ENCODE measurements at places on chromosomes 12 and 14.

- no peak for DNase-seq
Measured at GRCh38 chr14:35543006-35543405, 9.0 kb downstream of the INSM2 start.

- DNase-seq = no peak
Measured at GRCh38 chr14:57634335-57634734, 140.7 kb upstream of the CCDC198 start.

GRCh38 chr12:91127751-91128150 lies 16.5 kb upstream of the LUM start:
- no peak for DNase-seq

DNA sequence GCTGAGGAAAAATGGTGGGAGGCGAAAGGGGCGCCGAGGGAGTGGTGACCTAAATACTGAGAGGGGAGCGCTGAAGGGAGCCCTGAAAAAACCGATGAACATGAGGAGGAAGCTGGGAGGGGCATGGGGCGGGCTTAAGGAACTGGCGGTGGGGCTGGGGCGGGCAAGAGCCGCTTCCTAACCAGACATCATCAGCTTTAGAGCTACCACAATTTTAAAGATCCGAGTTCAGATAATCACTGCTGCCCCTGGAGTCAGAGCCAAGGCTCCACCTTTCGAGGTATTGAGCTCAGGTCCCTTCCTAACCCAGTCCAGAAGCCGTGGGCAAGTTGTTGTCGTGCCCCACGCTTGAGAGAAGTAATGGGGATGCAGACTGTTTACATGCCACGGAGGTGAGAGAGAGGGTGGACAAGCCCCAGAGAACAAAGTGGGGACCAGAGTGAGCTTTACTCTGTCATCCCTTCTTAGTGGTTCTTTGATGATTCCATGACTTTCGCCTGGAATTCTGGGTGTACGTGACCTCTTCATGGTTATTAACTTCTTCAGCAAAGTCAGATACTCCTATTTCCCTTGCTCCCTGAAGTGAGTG lies 393 bp downstream of the ORMDL2 start:
- no peak for DNase-seq

GRCh38 chr12:109714141-109714912 lies 702 bp downstream of the FAM222A start:
- peak; percentile 40 for DNase-seq

- DNase-seq = no peak
Measured at GRCh38 chr14:85728476-85729065, 198.6 kb downstream of the FLRT2 start.

DNA sequence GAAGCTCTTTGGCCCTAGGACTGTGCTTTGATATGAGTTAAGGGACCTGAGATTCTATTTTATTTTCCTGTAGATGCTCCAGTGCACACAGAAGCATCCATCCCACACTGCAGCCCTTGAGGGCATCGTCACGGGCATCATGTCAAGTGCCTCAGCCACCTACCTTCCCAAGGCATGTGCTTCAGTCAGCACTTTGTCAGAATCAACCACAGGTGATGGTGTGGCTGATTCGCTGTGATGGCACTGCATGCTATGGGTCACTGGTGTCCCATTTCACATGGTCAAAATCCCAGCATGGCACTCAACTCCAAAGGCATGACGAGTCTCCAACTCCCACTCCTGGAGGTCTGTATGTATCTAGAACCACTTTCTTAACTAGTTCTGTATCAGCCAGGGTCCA lies 100.8 kb downstream of the AACS start:
- no peak for DNase-seq

GRCh38 chr14:78933948-78934524 lies 763.9 kb downstream of the NRXN3 start:
- DNase-seq = peak; percentile 10

DNA sequence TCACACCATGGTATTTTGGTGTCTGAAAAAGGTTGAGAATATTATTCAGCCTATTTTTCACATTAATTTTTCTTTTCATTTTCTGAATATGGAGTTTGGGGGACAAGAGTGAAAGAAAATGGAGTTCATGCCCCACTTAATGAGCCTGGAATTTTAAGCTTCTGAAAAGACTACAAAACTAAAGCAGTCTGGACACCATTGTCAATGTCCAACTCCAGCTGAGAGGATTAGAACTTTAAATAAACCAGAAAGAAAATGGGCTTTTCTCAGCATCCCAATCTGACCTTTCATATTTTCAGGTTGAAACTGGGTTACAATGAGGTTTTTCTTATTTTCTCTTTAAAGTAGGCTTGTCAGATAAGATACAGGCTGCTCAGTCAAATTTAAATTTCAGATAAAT lies 207.7 kb downstream of the SLC6A15 start:
- no peak for DNase-seq

DNA sequence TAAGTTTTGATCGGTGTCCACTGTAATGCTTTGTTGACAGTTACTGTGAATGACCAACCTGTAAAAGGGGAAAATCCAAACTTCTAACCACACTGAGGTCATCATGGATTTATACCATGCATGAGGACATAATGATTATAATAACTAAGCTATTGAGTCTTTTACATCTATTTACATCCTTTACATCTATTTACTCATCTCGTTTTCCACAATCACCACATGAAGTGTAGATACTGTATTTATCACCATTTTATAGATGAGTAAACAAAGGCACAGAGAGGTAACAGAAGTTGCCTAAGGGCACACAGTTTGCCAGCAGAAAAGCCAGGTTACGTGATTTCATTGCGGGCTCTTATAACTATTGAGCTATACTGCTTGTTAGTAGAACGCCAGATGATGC lies 27.9 kb upstream of the EID3 start:
- DNase-seq = peak; percentile 6

- DNase-seq = no peak
Measured at GRCh38 chr14:104267895-104268294, 129.5 kb downstream of the KIF26A start.

DNA sequence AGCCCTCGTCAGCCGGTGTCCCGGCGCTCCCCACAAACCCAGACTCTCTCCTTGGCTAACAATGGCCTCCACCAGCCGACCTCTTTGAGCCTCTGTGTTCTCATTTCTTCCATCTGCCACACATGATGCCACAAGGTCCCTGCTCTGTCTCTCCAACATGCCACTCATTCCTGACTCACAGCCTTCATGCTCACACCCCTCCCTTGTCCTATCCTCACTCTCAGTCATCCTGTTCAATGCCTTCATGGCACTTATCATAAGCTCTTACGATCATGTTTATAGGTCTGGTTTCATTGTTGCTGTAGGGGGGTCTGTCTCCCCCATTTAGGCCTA lies 9.6 kb upstream of the SERPINA11 start:
- no peak for DNase-seq

DNA sequence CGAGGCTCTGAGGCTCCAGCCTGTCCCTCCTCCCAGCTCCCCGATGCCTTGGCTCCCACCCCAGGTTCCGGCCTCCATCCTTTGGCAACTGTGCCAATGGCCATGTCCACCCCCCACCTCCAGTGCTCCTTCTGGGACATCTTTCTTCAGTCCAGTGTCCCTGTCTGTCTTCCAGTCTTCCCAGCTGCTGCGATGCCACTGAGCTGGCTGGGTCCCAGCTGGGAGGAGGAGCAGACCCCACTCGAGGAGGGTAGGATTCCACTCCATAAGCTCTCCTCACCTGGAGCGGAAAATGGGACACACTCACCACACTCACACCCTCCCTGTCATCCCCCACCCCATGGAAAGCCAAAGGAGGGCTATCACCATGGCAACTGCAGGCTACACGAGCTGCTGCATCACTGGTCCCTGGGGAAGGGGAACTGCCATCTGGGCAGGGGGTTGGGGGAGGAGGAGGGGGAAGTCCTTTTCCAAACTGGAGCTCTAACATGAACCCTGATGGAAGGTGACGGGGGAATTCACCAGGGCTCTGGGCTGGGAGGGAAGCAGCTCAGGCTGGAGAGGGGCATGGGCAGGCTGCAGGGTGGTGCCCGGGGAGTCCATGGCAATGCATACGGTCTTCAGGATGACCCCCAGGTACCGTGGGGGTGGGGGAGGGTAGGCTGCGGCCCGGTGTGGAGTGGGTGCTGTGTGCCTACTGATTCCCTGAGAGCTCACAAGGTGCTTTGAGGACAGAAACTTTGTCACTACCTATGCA lies 94.3 kb downstream of the LRRC74A start:
- DNase-seq = peak; percentile 64

DNA sequence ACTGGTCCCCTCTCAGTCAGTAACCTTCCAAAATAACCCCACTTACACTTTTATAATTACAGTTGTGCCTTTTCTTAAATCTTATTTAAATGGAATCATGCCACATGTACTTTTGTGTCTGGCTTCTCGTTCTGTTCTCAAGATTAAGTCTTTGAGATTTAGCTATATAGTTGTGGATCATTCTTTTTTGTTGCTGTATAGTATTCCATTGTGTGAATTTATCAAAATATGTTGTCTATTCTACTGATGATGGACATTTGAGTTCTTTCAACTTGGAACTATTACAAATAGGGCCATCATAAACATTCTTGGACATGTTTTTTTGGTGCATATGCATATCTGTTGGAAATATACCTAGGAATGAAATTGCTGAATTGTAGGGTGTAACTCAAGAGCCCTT lies 9.0 kb downstream of the OAS3 start:
- DNase-seq = no peak

GRCh38 chr12:22246217-22246846 lies 88.2 kb downstream of the ST8SIA1 start:
- DNase-seq = no peak

DNA sequence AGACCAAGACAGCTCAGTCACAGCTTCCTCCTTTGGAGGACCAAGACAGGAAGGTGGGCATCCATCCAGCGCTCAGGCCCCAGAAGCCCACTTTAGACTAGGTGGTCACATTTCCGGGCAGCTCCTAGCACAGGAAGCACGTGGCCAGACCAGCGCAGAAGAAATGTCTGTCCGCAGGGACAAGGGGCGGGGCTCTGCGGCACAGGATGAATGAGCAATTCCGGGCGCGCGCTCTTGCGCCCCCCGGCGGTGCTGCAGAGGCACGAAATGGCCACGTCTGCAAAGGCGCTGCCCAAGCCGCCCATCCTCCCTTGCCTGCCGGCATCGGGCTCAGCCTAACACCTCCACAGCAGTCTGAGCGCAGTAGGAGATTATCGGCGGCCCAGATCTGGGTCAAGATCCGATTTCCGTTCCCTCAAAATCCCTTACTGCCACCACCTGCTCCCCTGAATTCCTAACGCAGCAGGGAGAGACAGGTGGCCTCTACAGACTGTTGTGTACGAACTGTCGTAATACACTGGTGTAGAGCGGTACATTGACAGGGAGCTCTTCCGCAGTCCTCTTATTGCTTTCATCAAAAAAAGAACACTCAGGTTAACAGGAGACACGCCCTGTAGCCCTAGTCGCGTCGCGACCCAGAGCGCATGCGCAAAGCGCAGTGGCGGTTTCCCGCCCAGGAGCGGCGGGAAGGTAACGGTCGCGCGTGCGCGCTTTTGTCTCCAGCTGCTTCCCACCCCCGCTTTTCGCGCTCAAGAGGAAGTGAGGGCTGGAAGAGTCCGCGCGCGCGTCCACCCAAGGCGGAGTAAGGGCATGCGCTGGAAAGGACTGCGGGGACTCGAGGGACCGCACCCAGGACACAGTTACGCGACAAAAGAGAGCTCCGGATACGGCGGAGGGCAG lies 794 bp downstream of the TUBA1B start:
- peak; percentile 80 for DNase-seq

GRCh38 chr12:57515408-57515933 lies 4.8 kb downstream of the DDIT3 start:
- no peak for DNase-seq

DNA sequence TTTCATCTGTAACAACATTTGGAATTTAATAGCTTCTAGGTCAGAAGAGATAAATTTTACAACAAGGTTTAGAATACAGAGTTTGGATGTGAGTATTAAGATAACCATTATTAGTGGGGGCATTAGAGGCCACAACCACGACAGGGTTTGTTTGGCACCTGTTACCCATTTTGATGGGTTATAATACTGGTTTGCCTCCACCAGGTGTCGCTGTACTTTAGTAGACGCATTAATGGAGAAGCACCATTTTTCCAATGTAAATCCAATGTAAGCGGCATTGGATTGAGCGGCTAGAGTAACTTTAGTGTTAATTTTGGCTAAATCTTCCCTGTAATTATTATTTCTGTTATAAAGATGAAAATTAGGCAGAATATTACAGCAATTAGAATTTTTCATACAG lies 136.2 kb downstream of the SLCO1B3 start:
- DNase-seq = no peak

DNA sequence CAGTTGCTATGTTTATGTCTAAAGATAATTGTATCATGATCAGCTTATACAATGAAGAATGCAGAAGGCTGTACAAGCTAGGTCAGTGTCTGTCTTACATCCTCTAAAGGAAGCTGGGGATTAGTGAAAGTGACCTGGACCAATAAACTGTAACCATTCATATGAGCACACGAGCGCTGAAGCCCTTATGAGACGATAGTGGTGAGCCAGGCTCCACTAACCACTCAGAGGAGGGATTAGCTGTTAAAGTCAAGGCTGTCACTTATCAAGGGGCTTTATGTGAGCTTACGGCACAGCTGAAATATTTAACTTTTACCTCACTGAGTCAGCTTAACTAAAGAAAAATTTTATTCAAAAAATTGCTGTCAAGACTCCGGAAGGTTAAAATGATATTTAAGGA lies 30.3 kb downstream of the NDUFA12 start:
- DNase-seq = no peak

DNA sequence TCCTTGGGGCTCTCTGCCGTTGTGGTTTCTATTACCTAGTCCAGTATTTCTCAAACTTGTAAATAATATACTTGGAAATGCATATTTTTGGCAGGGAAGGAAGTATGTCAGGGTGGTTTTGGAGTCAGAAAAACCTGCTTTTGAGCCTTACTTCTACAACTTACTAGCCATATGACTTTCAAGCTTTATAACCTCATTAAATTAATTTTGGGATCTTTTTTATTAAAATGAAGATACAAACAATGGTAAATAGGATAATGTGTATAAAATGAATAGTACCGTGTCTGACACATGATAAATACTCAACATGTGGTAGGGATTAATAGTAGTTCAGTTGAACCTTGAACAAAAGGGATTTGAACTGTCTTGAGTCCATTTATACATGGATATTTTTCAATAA lies 406.3 kb downstream of the ATP23 start:
- DNase-seq = no peak

DNA sequence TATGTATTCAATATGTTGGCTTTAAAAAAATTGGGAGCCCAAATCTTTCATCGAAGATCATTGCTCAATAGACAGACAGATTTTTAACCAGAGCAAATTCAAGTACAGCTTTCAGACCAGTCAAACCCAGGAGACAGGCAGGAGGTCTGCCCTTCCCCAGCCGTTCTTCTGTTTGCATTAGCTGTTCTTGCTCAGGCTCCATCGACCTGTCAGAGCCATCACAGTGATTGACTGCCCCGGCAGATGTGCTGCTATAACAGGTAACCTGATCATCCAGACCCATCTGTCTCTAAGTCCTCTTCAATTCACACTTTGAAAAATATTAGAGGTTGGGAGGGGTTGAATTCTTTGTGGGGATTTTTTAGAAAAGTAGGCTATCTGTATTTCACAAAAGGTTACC lies 453.5 kb downstream of the FOXG1 start:
- peak; percentile 90 for DNase-seq

DNA sequence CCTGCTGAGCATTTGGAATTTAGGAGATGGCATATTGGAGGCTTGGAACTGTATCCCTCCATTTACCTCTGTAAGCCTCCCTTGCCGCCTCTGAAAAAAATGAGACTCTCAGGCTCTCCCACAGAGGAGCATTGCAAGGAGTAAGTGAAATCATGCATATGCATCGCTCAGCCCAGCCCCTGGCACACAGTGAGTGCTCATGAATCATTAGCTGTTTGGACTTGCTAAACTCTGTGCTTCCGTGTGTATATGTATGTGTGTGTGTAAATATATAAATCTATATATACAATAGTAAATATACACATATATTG lies 17.1 kb upstream of the TBX3 start:
- no peak for DNase-seq

- no peak for DNase-seq
Measured at GRCh38 chr14:99943620-99944019, 121.6 kb upstream of the EVL start.
